HCEC 1CT (cell line): ENCODE measurements at places on chromosomes 3 and 15.
A peak's percentile ranks its signal among the peaks of the same experiment; 100 is the strongest.

- peak; percentile 31 for DNase-seq
These were observed 2.2 kb downstream of the ICE2 start for GRCh38 chr15:60476713-60477112.

DNA sequence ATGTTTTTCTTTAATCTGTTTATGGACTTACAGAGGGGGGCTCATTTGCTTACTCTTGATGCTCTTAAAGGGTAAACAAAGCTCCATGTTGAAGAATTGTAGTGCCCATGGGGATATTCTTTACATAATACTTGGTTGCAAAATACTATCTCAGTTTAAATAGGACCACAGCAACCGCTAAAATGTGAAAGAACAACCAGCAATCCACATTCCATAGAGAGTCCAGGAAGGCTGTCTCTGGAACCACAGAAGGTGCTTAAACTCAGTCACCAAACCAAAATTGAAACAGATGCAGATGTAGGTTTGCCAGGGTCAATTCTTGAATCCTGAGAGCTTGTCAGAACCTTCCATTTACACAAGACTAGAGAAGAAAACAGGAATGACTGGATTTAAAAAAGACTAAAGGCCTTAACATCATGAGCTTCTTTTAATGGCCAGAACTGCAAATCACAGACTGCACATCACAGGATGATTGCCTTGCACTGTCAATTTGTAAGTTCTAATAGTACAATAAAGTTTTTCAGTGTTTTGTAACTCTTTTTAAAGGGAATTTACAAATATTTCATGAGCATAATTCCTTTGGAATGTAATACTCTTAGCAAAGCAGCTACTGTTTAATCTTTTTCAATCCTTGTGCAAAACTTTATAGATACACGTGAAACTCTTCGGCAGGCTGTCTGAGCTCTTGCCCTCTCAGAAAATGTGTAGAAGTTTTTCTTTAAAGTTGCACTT lies 661.6 kb downstream of the SI start:
- DNase-seq, result peak; percentile 17

GRCh38 chr15:91329914-91330313 lies 229.9 kb downstream of the SV2B start:
- no peak for DNase-seq

DNA sequence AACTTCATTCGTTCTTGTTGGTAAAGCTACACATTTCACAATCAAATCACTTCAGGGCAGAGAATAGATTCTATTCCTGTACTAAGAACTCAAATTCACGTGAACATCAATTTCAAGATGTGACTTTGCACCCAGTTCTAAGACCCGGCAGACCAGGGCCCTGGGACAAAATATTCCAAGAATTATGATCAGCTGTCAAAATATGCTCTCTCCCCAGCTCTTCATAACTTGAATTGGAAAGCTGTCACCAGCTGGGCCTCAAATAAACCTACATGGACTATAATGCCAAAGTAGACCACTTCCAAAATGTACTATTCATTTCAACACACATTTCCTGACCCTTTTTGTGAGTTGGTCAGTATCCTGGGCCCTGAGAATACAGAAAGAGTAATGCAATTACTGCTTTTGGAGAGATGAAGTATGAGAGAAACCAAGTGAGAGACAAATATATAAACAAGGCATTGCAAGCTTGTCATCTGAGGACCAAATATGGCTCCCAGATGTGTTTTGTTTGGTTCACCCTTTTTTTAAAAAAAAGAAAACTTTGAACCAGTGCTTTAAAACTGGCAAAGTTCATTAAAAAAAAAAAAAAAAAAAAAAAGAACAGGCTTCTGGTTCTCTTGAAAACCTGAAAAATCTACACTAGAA lies 14.9 kb downstream of the MAGI1 start:
- peak; percentile 27 for DNase-seq

DNA sequence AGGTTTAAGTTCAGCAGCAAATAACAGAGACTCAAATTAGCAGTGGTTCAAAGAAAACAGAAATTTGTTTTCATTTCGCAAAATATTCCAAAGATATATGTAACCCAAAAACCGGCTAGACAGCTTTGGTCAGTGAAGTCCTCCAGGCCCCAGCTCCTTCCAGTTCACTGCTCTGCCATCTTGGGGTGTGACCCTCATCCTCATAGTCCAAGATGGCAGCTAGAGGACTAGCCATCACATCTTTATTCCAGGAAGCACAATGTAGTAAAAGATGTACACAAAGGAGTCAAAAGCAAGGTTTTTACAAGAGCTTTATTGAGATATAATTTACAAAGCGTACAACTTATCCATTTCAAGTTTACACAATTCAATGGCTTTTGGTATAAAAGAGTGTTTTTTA lies 107.1 kb downstream of the LIPC start:
- DNase-seq, result no peak

GRCh38 chr15:30671309-30671708 lies 45.4 kb downstream of the ARHGAP11B start:
- no peak for DNase-seq

- no peak for DNase-seq
These were observed 699 bp downstream of the MEGF11 start for GRCh38 chr15:66252685-66253417.

GRCh38 chr3:18810306-18810661 lies 338.0 kb upstream of the KCNH8 start:
- DNase-seq, result no peak

DNA sequence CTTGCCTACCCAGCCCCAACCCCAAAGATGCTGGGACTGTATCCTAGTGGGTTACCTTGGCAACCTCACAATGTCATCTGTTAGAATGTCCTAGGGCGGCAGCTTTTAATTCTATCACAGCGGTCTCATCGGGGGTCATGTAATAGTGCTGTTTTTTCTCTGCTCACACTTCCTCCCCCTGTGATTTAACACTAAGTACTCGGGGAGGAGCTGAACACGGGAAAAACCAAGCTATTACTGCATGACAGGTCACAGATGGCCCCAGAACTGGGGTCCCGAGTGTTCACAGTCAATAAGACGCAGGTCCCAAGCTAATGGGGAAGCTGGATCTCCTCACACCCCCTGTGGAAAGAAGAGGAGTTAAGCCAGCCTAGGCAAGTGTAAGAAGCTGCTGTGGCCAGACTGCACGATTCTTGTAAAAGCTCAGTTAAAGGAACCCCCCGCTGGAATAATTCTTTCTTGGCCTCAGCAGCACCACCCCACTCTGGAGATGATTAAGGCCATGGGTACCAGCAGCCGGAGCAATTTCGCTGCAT lies 2.5 kb upstream of the RFTN1 start:
- no peak for DNase-seq

GRCh38 chr3:99625237-99625622 lies 13.2 kb upstream of the COL8A1 start:
- no peak for DNase-seq

GRCh38 chr3:73964818-73965217 lies 340.1 kb upstream of the PDZRN3 start:
- DNase-seq, result no peak

- DNase-seq, result no peak
These were observed 96.8 kb downstream of the CDIN1 start for GRCh38 chr15:36676211-36676610.

DNA sequence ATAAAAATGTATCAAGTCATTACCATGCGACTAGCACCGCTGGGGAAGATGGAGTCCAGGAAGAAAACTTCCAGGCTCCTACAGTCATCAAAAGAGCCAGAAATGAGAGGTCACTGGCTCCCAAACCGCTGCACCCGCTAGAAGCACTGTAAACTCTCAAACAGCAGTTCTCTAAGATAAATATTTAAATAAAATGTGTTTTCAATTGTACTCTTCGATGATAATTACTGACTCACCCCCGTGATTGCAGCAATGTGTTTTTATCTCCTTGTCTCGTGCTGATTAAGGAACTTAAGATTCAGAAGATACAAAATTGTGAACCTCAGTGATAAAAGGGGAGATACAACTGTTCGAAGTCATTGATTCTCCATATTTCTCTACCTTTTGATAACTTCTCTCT lies 45.8 kb upstream of the FOXP1 start:
- DNase-seq, result peak; percentile 60

DNA sequence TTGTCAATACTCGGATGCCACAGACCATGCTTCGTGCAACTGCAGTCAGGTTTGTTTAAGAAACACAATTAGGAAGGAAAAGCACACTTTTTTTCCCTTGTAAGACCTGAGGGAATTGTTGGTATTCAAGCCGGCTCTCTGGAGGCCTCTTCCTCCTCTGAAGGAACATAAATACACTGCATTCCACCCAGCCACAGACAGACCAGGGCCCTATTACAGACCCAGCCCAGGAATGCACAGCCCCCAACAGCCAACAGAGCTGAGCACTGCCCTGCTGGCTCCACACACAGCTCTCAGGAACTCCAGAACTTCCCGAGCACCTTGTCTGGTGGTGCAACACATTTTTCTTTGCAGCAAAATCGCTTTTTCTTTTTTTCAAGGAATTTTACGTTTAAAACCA lies 488.7 kb upstream of the PROK2 start:
- DNase-seq, result no peak

GRCh38 chr3:169965562-169966427 lies 812 bp upstream of the SEC62 start:
- no peak for DNase-seq

DNA sequence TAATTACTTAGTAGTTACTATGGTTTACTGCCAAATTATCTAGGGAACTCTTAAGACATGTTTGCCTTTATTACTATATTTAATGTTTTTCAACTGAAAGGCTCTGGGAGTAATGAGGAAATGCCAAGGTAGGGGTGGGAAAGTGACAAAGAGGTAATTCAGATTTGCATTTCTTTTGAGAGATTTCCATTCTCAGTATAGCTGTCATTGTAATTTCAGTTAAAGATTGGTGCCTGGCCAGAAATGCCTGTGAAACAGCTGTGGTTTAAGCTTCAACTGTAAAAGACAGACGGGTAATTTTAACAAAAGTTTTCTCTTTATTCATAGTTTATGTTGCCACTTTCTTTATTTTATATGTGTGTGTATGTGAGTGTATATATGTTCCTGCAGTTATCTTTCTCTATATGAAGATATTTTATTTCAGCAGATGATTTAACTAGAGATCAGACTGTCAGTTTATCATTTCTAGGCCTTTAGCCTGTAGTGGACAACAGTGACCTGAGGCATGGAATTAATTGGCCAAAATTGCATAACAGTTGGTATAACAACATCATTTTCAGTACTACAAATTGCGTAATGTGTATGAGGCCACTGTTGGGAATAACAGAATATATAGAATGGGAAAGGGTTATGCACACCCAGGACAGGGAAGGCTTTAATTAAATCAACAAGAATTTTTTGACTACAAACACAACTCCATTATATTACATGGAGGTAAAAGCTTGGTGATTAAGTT lies 119.0 kb downstream of the BBX start:
- peak; percentile 65 for DNase-seq

DNA sequence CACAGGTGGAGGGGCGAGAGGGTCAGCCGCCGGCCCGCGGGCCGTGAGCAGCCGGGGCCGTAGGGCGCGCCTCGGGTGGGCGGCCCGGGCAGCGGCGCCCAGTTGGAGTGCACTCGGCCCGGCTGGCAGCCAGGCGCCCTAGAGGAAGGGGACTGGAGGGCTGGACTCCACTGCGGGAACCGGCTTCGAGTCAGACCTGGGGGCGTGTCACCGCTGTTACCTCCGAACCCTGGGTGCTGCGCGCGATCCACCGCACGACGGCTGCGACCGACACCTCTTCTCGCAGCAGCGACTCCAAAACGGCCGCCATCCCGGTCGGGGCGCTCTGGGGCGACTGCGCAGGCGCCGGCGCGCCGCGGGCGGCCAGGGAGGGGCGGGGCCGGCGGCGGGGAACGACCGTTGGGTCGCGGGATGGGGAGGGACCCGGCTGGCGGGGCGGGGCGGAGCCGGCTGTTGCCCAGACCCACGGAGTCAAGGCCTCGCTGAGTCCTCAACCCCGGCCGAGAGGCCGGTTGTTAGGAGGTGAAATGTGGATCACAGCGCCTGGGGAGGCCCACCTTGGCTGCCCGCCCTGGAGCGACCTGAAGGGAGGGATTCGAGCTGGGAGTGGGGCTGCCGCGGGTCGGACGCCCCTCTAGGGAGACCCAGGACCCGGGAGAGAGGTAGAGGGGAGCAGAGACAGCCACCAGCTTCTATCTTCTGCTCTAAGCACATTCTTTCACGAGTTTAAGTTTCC lies at the start of gene CDAN1:
Gene CDAN1 (minus strand): TSS at position 336 of the 736 bp plus-strand sequence. CDS start 26 bp downstream, at position 310.
- DNase-seq, result peak; percentile 85

DNA sequence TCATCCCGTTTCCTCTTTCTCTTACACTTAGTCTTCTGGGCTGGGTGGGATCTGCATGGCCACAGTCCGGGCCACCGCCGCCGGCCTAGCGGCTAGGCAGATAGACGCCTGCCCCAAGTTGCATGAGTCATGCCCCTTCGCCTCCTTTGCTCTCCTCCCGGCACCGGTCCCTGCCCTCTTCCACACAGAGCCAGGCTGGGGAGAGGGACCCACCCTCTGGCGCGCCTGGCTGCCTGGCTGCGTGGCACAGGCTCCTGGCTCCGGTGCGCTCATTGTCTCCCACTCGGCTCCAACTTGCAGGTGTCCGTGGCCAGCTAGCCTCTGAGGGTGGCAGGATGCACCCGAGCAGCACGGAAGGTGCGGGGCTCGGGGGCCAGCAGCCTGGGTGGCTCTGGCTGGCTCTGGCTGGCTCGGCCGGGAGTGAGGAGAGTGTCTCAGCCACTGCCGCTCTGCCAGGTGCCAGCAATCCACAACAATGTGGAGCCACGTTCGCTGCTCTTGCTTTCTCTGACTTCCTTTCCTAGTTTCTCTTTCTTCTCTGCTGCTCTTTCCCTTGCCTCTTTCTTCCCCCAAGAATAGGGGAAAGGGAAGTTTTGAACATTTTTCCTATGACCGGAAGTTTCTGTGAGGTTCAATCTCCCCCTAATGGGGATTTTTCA lies 22.4 kb upstream of the MTHFS start:
- no peak for DNase-seq

DNA sequence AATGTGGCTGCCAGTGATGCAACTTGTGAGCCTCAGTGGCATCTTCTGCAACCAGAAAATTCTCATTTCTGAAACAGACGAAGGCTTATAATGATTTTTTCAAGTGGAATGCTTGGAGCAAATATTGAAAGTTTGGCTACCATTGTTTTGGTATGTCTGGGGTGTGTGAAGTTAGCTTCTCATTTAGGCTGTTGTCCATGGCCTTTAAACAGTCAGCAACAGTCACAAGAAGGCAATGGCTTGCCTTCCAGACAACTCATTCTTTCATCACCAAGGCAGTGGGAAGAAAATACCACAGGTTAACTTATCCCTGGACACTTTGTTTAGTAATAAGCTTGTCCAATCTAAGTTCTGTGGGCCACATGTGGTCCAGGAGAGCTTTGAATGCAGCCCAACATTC lies 4.7 kb upstream of the BNC1 start:
- peak; percentile 60 for DNase-seq

DNA sequence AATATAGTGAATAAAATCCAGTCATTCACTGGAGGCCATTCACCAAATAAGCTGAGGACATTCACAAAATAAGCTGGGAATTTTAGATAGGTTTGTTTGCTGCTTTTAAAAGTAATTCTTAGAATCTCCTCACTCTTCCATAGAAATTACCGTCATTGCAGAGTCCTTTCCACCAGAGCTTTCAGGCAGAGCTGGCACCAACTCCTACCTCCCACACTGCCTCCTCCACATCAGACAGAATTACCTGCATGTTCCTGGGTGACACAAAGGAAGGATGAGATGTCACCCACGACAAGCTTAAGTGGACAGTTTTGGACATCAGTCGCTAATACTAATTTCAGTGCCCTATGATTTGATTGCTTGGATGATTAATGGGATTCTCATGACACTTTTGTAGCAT lies 1113.2 kb downstream of the IGSF11 start:
- no peak for DNase-seq

GRCh38 chr3:167160781-167161180 lies 219.3 kb downstream of the ZBBX start:
- DNase-seq, result no peak

- DNase-seq, result no peak
These were observed 768.1 kb downstream of the GBE1 start for GRCh38 chr3:80993241-80993945.
